ENCODE measurements at places on chromosomes 5 and 9.

DNA sequence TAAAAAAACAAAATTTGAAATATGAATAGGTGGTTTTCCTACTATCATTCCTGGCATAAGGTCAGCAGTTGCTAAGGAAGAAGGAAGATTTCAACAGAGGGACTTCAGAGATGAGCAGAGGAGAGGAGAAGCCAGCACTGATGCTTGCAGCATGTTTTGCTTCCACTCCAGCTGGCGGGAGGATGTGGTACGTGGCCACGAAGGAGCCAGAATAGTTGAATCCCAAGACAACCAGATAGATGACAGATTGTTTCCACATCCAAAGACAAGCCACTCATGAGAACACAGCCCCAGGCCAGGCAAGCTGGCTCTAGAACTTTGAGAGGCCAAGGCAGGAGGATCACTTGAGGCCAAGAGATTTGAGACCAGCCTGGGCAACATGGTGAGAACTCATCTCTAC, 15.1 kb downstream of the TIMD4 start:
- DNase-seq = no peak

- DNase-seq = no peak
These were observed 181.8 kb downstream of the FANCC start for GRCh38 chr9:95135756-95136155.

DNA sequence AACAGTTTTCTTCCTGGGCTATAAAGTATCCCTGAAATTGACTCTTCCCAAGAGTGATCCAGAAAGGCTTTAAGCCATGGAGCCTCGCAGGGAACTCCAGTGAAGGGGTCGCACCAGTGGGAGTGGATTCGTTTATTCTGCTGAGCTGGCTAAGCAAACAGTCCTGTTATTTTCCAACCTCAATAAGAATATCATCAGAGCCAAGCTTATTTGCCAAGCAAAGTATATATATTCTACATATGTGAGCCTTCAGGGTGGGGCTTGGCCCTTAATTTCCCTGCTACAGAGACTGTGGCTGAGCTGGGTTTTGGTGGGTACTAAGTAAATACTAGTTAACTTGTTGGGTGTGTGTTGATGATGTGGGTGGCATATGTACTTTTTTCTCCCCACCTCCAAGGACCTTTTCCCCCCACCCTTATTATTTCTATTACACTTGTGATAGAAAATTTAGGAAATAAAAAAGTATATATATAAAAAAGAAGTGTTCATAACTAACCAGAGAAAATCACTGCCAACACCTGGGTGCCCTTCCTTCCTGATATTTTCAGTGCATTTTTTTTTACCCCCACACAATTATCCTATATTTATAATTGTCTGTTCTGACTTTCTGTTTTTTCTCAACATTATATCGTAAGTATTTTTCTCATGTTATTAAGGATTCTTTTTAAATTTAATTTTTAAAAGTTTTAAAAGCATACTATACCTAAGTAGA, 5.3 kb downstream of the GSN start:
- DNase-seq = no peak

DNA sequence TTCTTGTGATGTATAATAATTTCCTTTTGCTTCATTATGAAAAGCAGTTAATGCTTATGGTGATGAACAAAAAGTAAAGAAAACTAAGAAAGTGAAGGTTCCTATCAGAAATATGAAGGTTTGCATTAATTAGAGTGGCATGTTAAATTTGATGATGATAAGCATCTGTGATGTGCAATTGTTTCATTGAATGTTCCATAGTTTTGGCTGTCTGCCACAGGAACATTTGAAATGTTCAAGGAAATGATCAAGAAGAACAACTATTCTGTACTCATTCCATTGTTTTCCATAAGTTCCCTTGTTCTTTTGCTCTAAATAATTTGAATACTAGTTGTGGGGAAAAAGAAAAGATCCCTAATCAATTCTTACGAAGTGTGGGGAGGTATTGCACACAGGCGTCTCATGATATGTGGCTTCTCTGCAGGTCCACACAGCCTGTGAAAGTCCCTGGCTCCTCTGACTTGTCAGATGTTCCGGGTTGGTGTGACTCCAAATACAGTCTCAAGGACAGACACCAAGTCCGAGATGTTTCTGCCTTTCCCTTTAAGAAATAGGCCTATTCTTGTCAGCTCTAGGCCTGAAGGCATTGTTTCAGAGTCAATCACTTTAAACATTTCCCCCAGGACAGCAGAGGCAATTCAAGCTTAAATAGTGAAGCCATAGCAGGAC, 152.6 kb upstream of the MAST4 start:
- DNase-seq = peak; percentile 33

DNA sequence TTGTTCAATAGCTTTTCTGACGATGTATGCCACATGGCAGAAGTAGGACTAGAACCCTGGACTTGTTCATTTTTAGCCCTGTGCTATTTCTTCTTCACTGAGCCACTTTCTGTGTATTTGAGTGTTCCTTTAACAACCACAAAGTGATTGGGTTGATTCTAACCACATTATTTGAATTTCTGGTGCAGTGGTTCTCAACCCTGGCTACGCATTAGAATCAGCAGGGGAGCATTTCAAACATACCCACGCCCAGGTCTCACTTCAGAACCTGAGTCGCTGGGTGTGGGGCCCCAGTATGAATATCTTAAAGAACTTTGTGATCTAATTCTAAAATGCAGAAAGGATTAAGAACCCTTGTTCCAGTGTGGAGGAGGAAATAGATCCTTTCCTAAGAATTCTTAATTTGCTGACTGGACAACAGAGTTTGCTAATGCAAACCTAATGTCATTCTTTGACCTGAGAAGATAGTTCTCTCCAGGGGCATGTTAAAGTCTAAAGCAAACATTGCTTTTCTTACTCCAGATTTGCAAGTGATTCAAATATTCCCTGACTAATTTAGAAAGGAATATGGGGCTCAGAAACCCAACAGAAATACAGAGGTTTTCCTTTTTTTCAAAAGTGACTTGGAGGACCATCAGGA, 75.4 kb upstream of the GDNF start:
- no peak for DNase-seq

GRCh38 chr5:92267830-92268229, 884.7 kb upstream of the ARRDC3 start:
- no peak for DNase-seq

GRCh38 chr9:27703216-27703980, 130.1 kb upstream of the C9orf72 start:
- no peak for DNase-seq
